Camera-type eye (tissue), 1 donor: ENCODE measurements at places on chromosomes 2 and 18. TPM values are rescaled to one million over a fixed set of nuclear protein-coding genes. Genes with fewer than 3 reads are reported as not detected.

Gene MC5R
- 0.33 TPM for total RNA-seq

Gene C2orf72
- total RNA-seq = 4.9 TPM

Gene C2orf81
- total RNA-seq = 3.1 TPM

Gene TMEM17
- 6.0 TPM for total RNA-seq

Gene GAL3ST2
- 0.71 TPM for total RNA-seq

Gene FAM110C
- 3.9 TPM for total RNA-seq

Gene EVX2
- not detected for total RNA-seq

Gene CENPA
- 2.4 TPM for total RNA-seq

Gene GPR45
- not detected for total RNA-seq

Gene G6PC2
- 4.2 TPM for total RNA-seq

Gene NFATC1
- 11.7 TPM for total RNA-seq

Gene GNLY
- total RNA-seq = 0.27 TPM

Gene MARCO
- 0.16 TPM for total RNA-seq

Gene CCBE1
- total RNA-seq = 4.8 TPM

Gene TLK1
- 54.4 TPM for total RNA-seq

Gene KCNF1
- total RNA-seq = 6.8 TPM

Gene REG3A
- total RNA-seq = not detected

Gene GPAT2
- 1.3 TPM for total RNA-seq

Gene AKAIN1
- total RNA-seq = 1.3 TPM

Gene ALPI
- total RNA-seq = not detected

Gene SERPINB12
- not detected for total RNA-seq

Gene STAT4
- total RNA-seq = 5.8 TPM

Gene ELOA2
- not detected for total RNA-seq

Gene IFIH1
- total RNA-seq = 7.0 TPM

Gene ZNF512
- total RNA-seq = 95.4 TPM

Gene VWA3B
- total RNA-seq = not detected

Gene SMC6
- 54.1 TPM for total RNA-seq

Gene C2orf15
- total RNA-seq = 3.6 TPM

Gene TMEM247
- total RNA-seq = not detected

Gene GAD1
- 25.1 TPM for total RNA-seq
